Thoracic aorta (tissue), 2 donors: ENCODE measurements at places on chromosomes 5 and 9. TPM values are rescaled to one million over a fixed set of nuclear protein-coding genes. Genes with fewer than 3 reads are reported as not detected.

GRCh38 chr5:156356238-156356637 lies 29.3 kb downstream of the SGCD start:
- H3K27ac ChIP-seq = no peak overlapping the region
- no peaks in the 10 kb centered on the region for H3K36me3 ChIP-seq
- H3K4me1 ChIP-seq = no peaks in the 10 kb centered on the region
- no peak for DNase-seq
- no peak overlapping the region for H3K4me3 ChIP-seq

The C9orf43 gene
- 0.85 TPM for total RNA-seq

GRCh38 chr9:77819657-77820056 lies 171.5 kb upstream of the GNA14 start:
- H3K27ac ChIP-seq = peak overlapping the region; percentile 31
- no peaks in the 10 kb centered on the region for H3K36me3 ChIP-seq
- H3K4me3 ChIP-seq = no peak overlapping the region
- DNase-seq = no peak
- peaks cover 17% of the 10 kb centered on the region for H3K4me1 ChIP-seq
- no peaks in the 10 kb centered on the region for H3K27me3 ChIP-seq

The ZMAT2 gene
- total RNA-seq = 32.0 TPM

DNA sequence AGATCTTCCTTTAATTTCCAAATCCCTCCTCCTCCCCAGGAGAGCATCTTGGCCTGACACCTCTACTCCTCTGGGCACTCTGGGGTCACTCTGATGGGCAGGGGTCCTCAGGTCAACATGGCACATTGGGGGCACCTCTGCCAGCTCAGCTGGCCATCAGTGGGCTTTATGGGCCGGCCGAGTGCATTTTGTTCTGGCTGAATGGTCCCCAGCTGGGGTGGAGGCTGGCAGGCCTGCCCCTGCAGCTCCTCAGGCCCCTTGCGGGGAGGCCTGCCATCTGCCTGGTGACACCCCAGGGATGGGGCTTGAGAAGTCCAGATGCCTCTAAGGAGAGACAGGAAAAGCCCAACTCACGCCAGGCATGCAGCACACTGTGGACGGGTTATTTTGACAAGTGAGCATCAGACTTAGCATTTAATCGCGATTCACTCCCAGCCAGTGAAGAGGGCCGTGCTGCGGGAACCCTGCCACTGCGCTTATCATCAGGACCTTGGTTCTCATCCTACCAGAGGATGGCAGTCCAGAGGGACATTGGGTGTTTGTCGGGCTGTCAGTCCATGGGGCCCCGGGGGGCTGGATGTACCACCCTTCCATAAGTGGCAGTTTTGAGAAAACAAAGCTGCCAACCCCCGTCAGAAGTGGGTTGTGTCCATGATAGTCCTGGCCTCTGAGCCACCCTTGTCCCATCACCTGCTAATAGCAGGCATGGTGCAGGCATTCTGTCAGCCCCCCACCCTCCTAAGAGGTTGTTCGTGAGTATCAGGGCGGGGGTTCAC lies 21.7 kb downstream of the PHF2 start:
- H3K27me3 ChIP-seq = no peaks in the 10 kb centered on the region
- peaks cover 16% of the 10 kb centered on the region for H3K4me1 ChIP-seq
- no peaks in the 10 kb centered on the region for H3K36me3 ChIP-seq
- H3K4me3 ChIP-seq = no peak overlapping the region

DNA sequence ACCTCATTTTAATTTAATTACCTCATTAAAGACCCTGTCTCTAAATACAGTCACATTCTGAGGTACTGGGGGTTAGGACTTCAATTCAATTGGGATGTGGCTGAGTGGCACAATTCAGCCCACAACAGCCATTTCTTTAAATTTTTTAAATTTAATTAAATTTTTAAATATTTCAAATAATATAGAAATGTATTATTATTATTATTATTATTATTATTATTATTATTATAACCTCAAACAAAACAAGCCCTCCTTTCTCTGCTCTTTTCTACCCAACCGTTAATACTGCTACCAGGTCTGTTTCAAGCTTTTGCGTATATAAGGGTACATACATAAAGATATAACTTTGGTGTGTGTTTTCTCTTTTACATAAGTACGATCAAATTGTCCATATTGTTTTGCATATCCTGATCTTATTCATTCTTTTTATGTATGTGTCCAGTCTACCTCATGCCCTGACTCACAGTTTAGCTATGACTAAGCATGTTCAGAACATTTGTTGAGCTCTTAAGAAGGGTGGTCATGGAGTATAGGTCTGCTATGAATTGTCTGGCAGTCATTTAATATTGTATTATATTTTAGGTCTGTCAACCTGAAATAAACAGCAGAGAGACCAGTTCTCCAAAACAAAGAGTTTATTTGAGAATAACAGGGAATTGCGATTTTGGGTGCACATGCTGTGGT lies 16.1 kb upstream of the RAB14 start:
- no peaks in the 10 kb centered on the region for H3K36me3 ChIP-seq
- H3K27ac ChIP-seq = no peak overlapping the region
- H3K4me1 ChIP-seq = no peaks in the 10 kb centered on the region
- no peaks in the 10 kb centered on the region for H3K27me3 ChIP-seq
- no peak for DNase-seq
- no peak overlapping the region for H3K4me3 ChIP-seq
